Activated effector memory CD4-positive, alpha-beta T cell treated with Interleukin-2 at 50 U/mL for 16 hours (primary cell): ENCODE measurements at places on chromosomes 12 and 14.

GRCh38 chr12:49550693-49551252 lies 11.9 kb downstream of the KCNH3 start:
- no peak for DNase-seq

DNA sequence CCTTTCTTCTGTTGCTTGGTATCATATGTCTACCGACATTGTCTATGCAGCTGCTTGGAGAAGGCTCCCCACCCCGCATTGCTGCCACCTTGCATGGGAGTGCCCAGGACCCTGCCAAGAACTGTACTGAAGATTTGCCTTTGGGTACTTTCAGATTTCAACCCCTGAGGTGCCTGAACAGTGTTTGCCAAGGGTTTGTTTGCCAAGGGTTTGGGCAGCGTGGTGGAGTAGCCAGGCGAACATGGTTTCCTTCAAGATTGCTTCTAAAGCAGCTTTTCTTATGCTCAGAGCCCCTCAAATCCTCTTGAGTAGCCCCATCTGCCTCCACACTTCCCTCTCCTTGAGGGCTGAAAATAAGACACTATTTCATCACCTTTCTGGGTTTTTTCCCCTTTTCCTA lies 25.3 kb upstream of the CRY1 start:
- DNase-seq = no peak

DNA sequence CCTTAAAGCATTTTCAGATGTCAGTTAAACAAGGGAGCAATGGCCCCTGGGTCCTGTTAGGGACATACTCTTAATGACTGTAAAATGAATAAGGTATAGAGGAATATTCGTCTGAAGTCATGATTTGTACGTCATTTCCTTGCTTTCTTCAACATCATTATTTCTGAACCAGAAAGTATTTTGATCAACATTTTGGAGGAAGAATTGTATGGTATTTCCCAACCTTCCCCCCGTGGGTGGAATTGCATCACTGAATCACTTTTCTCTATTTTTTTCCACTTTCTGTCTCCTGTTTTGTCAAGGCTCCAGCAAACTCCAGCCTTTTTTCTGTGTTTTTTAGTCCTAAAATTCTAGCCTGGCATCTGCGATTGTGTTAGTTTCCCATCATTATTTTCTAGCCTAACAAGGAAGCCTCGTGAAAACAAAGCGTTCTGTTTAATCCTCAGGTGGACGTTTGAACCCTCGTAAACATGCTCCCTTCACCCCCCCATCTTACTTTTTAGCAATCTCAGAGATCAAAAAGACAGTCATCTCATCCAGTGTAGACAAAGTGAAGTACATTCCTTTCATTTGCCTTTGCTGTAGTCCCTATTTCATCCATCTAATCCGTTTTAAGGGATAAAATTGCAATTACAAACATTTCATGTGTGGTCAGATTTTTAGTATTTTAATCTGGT lies 62.3 kb downstream of the ETV6 start:
- DNase-seq = no peak

DNA sequence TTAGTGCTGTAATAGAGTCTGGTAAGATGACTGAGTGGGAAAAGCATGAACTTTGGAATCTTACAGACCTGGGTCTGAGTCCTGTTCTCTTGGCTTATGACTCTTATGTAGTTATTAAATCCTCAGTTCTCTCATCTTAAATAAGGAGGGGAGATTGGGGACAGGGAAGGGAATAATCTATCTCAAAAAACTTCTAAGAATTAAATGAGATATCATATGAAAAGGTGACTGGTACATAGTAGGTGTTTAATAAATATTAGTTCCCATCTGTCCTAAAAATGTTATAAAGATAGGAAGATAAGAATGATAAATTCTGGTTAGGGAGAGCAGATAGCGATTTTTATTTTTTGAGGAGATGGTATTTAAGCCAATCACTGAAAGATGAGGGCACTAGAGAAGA lies 119.1 kb downstream of the INSM2 start:
- DNase-seq = no peak

DNA sequence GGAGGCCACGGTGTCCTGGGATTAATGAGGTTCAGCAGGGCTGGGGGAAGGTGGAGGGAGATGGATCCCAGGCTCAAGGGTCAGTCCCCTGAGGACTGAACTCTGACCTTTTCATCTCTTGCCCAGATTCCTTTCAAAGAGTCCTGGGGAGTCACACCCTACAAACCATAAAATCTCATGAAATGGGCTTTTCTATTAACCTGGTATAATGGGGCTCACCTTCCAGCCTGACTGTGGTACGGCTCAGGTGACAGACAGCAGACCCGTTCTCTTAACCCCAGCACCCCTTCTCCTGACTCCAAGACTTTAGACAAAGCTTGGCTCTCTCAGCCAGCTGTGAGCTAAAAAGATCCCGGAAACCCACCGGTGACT lies 268.2 kb downstream of the ADGRD1 start:
- no peak for DNase-seq

DNA sequence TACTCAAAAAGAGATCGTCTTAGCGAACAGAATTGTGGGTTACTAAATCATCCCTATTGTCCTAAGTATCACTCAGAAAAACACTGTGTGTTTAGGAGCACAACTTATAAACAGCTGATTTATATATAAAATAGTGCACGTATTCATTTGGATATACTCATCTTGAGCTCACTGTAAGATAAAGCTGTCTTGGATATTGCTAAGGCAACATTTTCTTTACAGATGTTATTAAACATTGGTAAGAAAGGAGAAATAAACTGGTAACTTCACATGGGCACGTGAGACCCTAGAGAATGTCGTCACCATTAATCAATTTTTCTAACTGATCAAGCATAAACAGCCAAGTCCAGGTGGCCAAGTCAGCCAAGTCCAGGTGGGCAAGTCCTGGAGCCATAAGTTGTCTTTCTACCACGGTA lies 1.7 kb downstream of the PAWR start:
- no peak for DNase-seq
